ENCODE measurements at places on chromosomes 7 and 10.

DNA sequence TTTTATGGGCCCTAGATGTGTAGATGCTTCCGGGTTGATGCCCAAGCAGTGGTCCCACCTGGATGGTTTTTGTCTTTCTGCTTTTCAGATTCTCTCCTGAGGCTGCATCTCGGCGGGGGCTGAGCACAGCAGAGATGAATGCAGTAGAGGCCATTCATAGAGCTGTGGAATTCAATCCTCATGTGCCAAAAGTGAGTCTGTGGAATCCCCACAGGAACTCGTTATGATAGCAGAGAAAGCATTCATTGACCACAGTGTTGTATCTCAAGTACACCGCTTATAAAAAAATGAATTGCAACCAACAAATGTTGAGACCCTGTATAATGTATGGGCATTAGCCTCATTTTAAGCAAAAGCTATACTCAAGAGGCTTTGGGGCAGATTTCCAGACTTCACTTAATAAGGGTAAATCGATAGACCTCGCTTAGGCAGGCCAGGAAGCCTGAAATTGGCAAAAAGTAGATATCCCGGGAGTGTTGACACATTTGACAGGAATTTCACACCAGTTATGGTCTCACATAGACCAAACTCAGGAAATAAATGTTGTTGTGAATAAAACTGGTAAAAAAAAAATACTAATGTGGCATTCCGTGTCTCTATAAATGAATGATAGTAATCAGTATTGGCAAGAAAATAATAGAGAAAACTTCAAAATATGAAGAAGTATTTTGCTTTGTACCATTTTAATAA is 132.0 kb downstream of the WNT2 start:
- no peak for DNase-seq

DNA sequence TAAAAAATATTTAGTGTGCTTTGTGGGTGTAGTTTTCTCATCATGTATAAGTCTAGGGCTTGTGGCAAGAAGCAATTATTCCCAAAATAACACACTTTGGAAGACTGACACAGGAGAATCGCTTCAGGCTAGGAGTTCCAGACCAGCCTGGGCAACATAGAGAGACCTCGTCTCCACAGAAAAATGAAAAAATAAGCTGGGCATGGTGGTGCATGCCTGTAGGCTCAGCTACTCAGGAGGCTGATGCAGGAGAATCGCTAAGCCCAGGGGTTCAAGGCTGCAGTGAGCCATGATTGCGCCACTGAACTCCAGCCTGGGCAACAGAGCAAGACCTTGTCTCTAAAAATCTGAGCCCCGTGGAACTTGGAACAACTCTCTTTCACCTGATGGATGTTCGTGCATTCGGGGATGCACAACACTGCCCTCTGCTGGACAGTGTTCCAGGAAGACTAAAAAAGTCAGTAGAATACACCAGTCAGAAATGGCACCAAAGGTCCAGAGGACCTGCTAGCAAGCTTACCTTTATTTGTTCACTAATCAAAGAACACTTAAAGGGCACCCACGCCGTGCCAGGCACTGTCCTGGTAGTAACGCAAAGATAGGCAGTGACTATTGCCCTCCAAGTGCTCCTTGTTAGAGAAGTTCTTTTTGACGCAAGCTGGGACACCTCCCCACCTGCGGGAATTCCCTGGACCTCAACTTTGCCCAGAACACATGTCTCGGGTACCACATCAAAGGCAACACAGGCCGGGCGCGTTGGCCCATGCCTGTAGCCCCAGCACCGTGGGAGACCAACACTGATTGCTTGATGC is 81.9 kb upstream of the CALN1 start:
- no peak for DNase-seq

DNA sequence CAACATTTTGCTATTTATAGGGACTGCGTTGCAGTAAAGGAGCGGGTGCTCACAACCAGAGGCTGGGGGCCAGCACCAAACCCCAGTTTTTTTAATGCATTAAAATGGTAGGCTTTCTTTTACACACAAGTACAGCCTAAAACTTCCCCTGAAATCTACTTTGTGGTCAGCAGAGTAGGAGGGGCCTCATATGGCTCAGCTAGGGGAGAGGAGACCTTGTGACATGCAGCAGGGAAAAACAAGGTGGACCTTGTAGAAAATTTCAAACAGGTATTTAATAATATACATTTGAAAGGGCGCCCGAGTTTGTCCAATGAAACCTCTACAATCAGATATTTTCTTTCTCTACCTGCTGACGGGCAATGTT is 1.4 kb downstream of the CCDC136 start:
- no peak for DNase-seq

DNA sequence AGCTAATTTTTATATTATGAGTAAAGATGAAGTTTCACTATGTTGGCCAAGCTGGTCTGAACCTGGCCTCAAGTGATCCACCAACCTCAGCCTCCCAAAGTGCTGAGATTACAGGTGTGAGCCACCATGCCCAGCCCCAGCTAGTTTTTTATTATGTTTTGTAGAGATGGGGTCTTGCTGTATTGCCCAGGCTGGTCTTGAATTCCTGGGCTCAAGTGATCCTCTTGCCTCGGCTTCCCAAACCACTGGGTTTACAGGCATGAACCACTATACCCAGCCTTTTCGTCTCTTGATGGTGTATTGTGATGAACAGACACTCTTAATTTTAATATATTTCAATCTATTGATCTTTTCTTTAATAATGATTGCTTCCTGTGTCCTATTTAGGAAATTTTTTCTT is 17.7 kb downstream of the RAB19 start:
- DNase-seq: no peak

DNA sequence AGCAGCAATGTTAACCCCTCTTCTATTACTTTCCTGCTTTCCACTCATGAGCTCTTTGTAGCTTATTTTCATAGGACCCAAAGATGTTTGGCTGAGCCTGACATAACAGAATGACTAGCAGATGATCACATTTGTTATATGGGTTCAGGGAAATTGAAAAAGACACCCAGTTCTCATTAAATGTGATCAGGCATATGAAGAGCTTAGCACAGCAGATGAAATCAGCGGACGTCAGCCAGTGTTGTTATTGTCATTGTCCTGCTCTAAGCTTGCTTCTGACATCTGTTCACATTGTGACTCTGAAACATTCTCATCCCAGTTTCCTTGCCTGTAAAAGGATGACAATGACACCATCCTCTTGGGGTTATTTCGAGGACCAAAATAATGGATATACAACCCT is 43.5 kb downstream of the FAM241B start:
- DNase-seq: no peak

GRCh38 chr10:63767138-63767801 is 246.1 kb downstream of the REEP3 start:
- no peak for DNase-seq

DNA sequence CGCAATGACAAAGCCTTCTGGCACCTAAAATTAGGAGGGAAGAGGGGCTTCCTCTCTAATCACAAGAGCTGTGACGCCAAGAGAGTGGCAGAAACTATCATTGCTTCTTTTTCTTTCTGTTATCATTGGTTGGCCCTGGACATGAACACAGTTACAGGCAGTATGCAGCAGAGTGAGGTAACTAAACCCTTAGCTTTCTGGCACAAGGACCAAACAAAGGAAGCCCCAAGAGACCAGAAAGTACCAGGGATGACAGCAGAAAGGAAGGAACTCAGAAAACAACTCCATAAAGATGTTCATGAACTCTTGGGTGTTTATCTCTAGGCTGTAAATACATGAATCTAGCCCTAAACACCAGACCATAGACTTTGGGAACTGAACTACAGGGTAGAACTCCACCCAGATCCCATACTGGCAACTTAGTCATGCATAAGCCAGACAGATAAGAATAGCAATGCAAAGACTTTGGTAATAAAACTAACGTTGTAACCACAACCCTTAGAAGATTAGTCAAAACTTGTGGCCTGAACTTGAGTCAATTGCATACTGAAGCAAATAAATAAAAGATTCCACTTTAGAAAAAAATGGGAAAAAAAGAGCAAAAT is 195.7 kb upstream of the PTN start:
- no peak for DNase-seq

- DNase-seq: no peak
These were observed 24.4 kb downstream of the TSPAN12 start for GRCh38 chr7:120833546-120833945.

DNA sequence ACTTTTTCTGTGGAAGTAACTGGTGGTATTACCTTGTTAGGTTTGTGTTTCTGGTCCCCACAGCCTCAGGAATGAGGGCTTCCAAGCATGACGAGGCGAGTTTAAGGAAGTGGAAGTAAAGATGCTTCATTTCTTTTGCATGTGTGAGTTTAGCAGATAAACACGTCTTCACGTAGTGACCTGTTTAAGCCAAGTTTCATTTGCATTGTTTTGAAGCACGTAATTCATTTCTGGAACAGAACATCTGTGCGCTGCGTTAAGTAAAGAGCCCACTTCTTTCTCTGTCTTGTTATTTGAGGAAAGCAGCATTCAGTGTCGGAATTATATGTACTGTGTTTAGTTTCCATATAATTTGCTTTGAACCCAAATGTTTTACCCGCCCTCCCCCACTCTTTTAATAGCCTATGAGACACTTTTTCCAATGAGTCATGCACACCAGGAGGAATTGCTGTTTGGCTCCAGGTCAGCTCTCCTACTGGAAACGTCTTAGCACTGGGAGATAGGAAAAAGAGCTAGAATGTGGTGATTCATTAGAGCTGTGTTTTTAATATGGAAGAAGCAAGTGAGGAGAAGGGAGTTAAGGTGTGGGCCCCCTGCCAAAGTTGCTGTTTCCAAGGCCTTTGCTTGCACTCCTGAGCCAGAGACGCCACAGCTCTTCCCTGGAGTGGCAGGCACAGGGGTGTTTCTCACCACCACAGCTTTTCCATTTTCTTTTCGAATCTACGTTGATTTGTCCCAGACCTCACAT is 36.7 kb downstream of the BTBD16 start:
- no peak for DNase-seq
